ENCODE measurements at places on chromosomes 2 and 18. TPM values are rescaled to one million over a fixed set of nuclear protein-coding genes. Genes with fewer than 3 reads are reported as not detected.
A peak's percentile ranks its signal among the peaks of the same experiment; 100 is the strongest.

The FBXO36 gene
- 3.5 TPM for total RNA-seq

The CYP26B1 gene
- total RNA-seq: 3.5 TPM

The DOK1 gene
- 16.1 TPM for total RNA-seq

The GORASP2 gene
- total RNA-seq: 51.4 TPM

The TMEFF2 gene
- total RNA-seq: 0.36 TPM

The IL37 gene
- total RNA-seq: not detected

The CKAP2L gene
- total RNA-seq: 0.54 TPM

The OBSL1 gene
- 39.2 TPM for total RNA-seq

The LIPG gene
- total RNA-seq: 3.9 TPM

DNA sequence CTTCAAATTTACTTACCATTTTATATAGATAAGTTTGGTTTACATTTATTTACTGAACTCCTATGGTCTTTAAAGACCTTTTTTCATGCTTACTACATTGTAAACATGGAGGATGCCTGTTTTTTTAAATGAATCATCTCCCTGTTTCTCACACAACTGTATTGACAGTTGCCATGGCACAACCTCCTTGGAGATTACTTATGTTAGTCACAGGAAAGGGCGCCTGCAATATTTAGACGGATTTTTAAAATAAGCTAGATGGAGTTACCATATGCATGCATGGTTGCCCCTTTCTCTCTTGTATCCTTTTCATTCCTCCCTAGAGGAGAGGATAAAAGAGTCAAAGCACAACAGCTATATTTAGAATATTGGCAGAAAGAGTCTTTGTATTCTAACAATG is 34.8 kb upstream of the CCDC102B start:
- no peaks in the 10 kb centered on the region for H3K36me3 ChIP-seq
- H3K27me3 ChIP-seq: no peaks in the 10 kb centered on the region
- H3K4me1 ChIP-seq: no peaks in the 10 kb centered on the region
- DNase-seq: no peak

- no peak overlapping the region for H3K4me3 ChIP-seq
- H3K27ac ChIP-seq: no peak overlapping the region
- H3K4me1 ChIP-seq: no peaks in the 10 kb centered on the region
Measured at GRCh38 chr2:150413366-150413765, 74.1 kb downstream of the RND3 start.

GRCh38 chr2:211477537-211478275 is 921.3 kb downstream of the CPS1 start:
- no peaks in the 10 kb centered on the region for H3K4me1 ChIP-seq
- no peaks in the 10 kb centered on the region for H3K27me3 ChIP-seq
- H3K4me3 ChIP-seq: no peak overlapping the region
- DNase-seq: no peak
- no peak overlapping the region for H3K27ac ChIP-seq

- H3K27me3 ChIP-seq: no peaks in the 10 kb centered on the region
- no peaks in the 10 kb centered on the region for H3K36me3 ChIP-seq
- no peak for DNase-seq
- no peak overlapping the region for H3K27ac ChIP-seq
Measured at GRCh38 chr2:119821266-119821665, 61.5 kb downstream of the PTPN4 start.

GRCh38 chr2:44267796-44268648 is 7.3 kb upstream of the SLC3A1 start:
- H3K27ac ChIP-seq: peak overlapping the region; percentile 17
- H3K4me1 ChIP-seq: no peaks in the 10 kb centered on the region
- H3K27me3 ChIP-seq: no peaks in the 10 kb centered on the region
- no peak for DNase-seq
- no peaks in the 10 kb centered on the region for H3K36me3 ChIP-seq

DNA sequence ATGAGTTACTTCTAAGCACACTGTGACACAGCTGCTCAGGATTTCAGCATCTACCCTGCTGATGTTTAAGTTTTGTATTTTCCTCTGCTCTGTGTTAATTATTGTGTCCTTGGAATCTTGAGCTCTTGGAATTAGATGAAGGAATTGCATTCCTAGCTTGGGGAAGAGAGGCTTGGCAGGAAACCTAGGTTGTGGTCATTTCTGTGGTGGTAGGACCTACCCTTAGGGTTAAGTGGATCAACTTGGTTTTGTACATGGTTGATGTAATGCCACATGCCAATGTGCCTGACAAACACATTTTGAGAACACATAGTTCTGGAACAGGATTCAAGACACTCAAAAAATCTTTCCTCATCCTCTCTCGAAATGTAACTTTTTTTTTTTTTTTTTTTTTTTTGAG is 264.5 kb upstream of the MEX3C start:
- H3K4me3 ChIP-seq: no peak overlapping the region
- DNase-seq: no peak
- H3K27ac ChIP-seq: no peak overlapping the region
- no peaks in the 10 kb centered on the region for H3K27me3 ChIP-seq

DNA sequence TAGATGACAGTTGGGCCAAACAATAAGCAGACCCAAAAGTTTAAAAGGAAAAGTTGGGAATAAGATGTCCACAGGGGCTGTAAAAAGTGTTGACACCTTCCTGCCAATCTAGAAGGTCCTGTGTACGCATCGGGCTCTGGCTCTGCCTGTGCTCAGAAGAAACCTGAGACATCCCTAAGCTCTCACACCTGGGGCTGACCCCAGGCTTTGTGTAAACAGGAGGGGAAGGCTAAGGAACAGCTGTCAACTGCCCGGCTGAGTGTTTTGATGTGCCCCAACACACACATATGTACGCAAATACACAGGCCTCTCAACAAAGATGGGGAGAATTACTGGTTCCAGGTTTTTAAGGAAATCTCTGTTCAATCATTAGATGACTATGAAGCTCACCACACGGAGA is 59.5 kb downstream of the TMEM131 start:
- H3K27me3 ChIP-seq: no peaks in the 10 kb centered on the region
- H3K4me3 ChIP-seq: no peak overlapping the region

- peak within 1 kb of the TSS; percentile 75 for H3K4me3 ChIP-seq
- peak; percentile 77 for DNase-seq
- H3K27me3 ChIP-seq: no peaks in the 10 kb centered on the region
- H3K4me1 ChIP-seq: peaks cover 17% of the 10 kb centered on the region
- H3K36me3 ChIP-seq: no peaks in the 10 kb centered on the region
Measured at GRCh38 chr2:190407662-190408537, at the start of gene MFSD6. MFSD6 (plus strand) TSS chr2:190408355; CDS start chr2:190436030, 27,675 bp downstream.

DNA sequence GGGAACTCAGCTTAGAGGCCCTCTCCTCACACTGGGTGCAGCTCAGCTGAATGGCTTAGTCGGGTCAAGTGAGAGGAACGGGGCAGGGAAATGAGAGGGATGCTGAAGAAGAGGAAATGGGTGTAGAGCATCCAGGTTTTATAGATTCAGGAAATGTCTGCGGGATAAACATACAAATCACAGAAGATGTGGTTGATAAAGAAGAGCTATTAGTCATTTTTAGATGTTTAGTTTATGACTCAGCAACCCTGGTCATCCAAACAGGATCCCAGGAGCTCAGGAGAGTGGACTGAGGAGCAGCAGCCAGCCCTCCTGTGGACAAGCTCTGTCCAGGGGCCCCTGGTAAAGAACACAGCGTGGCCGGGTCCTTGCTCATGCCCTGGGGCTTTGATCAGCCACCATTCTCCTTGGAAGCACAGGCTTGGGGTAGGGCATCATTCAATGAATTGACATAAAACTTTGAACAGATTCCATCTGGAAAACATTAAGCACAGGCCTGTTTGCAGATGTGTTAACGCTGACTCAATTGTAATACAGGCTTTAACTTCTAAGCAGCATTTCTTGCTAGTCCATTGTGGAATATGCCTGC is 83.0 kb downstream of the NPAS2 start:
- no peak overlapping the region for H3K27ac ChIP-seq
- peaks cover 10% of the 10 kb centered on the region for H3K4me1 ChIP-seq

GRCh38 chr18:6414723-6415417 is at the start of gene L3MBTL4:
L3MBTL4 (minus strand) TSS chr18:6414911; CDS start chr18:6311625, 103,286 bp downstream.
- DNase-seq: peak; percentile 64
- H3K27me3 ChIP-seq: no peaks in the 10 kb centered on the region
- no peaks in the 10 kb centered on the region for H3K4me1 ChIP-seq
- peak within 1 kb of the TSS; percentile 74 for H3K4me3 ChIP-seq

GRCh38 chr2:180753809-180754761 is 226.3 kb upstream of the UBE2E3 start:
- H3K4me1 ChIP-seq: no peaks in the 10 kb centered on the region
- H3K27me3 ChIP-seq: no peaks in the 10 kb centered on the region
- H3K36me3 ChIP-seq: no peaks in the 10 kb centered on the region
- H3K4me3 ChIP-seq: no peak overlapping the region
- no peak overlapping the region for H3K27ac ChIP-seq
- DNase-seq: no peak

GRCh38 chr2:143697744-143698143 is 568.5 kb downstream of the ARHGAP15 start:
- no peak overlapping the region for H3K4me3 ChIP-seq
- no peaks in the 10 kb centered on the region for H3K27me3 ChIP-seq

GRCh38 chr2:48433682-48434081 is 96.3 kb upstream of the STON1 start:
- no peaks in the 10 kb centered on the region for H3K27me3 ChIP-seq
- H3K36me3 ChIP-seq: no peaks in the 10 kb centered on the region
- no peak overlapping the region for H3K4me3 ChIP-seq
- peak overlapping the region; percentile 49 for H3K27ac ChIP-seq
- H3K4me1 ChIP-seq: no peaks in the 10 kb centered on the region
- no peak for DNase-seq

GRCh38 chr2:159475793-159476192 is 140.6 kb downstream of the BAZ2B start:
- no peak overlapping the region for H3K4me3 ChIP-seq
- DNase-seq: no peak
- no peaks in the 10 kb centered on the region for H3K27me3 ChIP-seq
- H3K36me3 ChIP-seq: no peaks in the 10 kb centered on the region
- H3K27ac ChIP-seq: no peak overlapping the region

- H3K27ac ChIP-seq: no peak overlapping the region
- no peaks in the 10 kb centered on the region for H3K36me3 ChIP-seq
- no peak overlapping the region for H3K4me3 ChIP-seq
- no peaks in the 10 kb centered on the region for H3K4me1 ChIP-seq
- H3K27me3 ChIP-seq: no peaks in the 10 kb centered on the region
Measured at GRCh38 chr2:122261911-122262310, 506.5 kb downstream of the TSN start.

- no peaks in the 10 kb centered on the region for H3K36me3 ChIP-seq
- H3K27ac ChIP-seq: no peak overlapping the region
- no peak for DNase-seq
- no peaks in the 10 kb centered on the region for H3K27me3 ChIP-seq
- H3K4me1 ChIP-seq: peaks cover 44% of the 10 kb centered on the region
Measured at GRCh38 chr2:46167924-46168323, 129.3 kb upstream of the EPAS1 start.

GRCh38 chr2:149743842-149744448 is 156.4 kb upstream of the MMADHC start:
- no peaks in the 10 kb centered on the region for H3K27me3 ChIP-seq
- no peak overlapping the region for H3K4me3 ChIP-seq
- no peaks in the 10 kb centered on the region for H3K4me1 ChIP-seq
- H3K27ac ChIP-seq: no peak overlapping the region
- DNase-seq: no peak

- no peaks in the 10 kb centered on the region for H3K27me3 ChIP-seq
- no peak overlapping the region for H3K27ac ChIP-seq
- peaks cover 53% of the 10 kb centered on the region for H3K4me1 ChIP-seq
- DNase-seq: no peak
Measured at GRCh38 chr2:7432436-7432835, 515.2 kb downstream of the RNF144A start.

DNA sequence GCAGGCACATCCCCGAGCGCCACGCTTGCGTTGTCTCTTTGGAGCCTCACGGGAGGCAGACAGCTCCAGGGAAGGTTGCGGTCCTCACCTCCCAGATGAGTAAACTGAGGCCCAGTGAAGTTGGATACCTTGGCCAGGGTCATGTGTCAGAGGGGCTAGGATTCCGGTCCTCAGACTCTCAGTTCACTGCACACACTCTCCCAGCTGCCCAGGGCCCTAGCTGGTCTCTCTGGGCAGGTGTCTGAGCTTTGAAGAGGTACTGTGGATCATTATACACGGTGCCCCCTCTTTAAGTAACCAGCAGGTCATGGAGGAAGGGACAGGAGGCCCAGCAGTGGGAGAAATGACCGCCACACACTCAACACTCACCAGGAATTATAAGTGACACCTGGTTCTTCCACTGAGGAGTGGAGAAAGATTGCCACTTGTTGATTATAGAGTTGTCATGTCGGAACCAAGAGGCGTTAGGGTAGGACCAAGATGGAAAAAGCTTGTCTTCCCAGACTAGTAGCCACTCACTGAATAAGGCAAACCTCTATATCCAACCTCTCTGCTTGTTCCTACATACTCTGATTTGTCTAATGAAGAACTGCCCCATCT is 588 bp downstream of the TMEM214 start:
- DNase-seq: no peak
- H3K27me3 ChIP-seq: no peaks in the 10 kb centered on the region
- peaks cover 31% of the 10 kb centered on the region for H3K36me3 ChIP-seq
- H3K4me1 ChIP-seq: peaks cover 28% of the 10 kb centered on the region
- peak overlapping the region; percentile 81 for H3K4me3 ChIP-seq
- peak overlapping the region; percentile 84 for H3K27ac ChIP-seq

- DNase-seq: no peak
- no peak overlapping the region for H3K4me3 ChIP-seq
- no peak overlapping the region for H3K27ac ChIP-seq
- no peaks in the 10 kb centered on the region for H3K27me3 ChIP-seq
- H3K4me1 ChIP-seq: no peaks in the 10 kb centered on the region
- H3K36me3 ChIP-seq: no peaks in the 10 kb centered on the region
Measured at GRCh38 chr2:240735476-240735875, 43.8 kb downstream of the AQP12A start.

DNA sequence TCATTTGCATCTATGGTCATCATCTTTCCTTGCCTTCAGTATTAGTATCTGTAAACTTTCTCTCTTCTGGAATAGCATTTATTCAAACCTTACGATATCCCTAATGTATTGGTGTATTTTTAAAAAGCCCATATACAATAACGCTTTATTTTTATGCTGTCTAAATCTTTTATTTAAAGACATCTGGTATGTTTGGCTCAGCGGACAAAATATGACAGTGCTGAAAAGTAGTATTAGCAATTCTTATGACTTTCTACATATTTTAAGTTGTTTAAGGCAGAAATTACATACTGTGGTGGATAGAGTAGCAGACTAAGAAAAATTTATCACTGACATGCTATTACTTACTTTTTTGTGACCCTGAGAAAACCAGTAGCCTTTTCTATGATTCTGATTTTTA is 41.8 kb upstream of the SLC4A10 start:
- H3K4me3 ChIP-seq: no peak overlapping the region
- no peak overlapping the region for H3K27ac ChIP-seq
- no peak for DNase-seq

DNA sequence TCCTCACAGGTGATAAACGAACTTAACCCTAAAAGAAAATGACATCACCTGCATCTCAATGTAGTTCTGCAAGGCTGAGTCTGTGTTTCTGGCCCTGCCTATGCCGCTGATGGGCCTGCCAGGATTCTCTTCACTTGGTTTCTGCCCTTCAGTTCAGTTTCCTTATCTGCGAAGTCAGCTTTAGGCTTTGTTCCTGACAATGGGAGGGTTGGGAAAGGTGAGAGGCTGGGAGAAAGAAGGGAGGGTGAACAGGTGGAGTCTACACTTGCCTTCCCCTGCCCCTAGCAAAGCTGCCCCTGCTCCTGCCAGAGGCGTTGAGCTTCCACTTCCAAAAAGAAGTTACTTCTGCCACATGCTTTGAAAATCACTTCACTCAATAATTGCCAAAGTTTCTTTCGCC is 124.0 kb upstream of the APCDD1 start:
- H3K27ac ChIP-seq: no peak overlapping the region
- no peak for DNase-seq
- H3K27me3 ChIP-seq: no peaks in the 10 kb centered on the region
- no peak overlapping the region for H3K4me3 ChIP-seq

Data from sigmoid colon (tissue), 7 donors.